ENCODE measurements at places on chromosomes 11 and 22.

DNA sequence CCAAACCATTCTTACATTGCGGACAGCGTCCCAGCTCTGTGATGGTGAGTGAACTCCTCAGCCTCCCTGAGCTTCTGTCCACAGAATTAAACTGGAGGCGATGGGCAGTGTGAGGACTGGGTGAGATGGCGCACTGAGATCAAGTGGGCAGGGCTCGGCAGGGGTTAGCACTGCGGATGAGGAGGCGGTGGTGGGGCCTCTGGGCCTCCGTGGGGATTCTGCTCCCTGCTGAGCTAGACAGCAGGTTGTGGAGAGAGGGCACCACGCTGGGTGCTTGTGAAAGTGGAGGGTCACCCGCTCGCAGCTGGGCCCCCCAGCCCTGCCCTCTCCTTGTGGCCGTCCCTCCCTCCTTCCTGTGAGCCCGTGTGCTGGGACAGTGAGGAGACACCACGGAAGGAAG lies 25.6 kb upstream of the PARVG start:
- ATAC-seq = no peak

DNA sequence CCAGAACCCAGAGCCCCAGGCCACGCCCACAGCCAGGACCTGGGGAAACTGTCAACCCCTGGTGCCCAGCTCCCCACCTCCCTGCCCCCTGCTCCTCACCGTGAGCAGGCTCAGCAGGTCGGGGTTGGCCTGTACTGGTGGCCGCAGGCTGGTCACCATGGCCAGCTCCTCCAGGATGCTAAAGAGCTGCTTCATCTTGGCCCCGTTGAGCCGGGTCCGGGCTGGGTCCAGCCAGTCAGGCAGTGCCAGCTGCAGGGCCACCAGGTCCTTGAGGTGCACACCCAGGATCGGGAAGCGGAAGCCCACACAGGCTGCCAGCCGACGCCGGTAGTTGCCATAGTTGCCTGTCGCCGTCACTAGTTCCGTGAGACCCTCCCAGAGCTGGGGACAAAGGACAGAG lies 7.3 kb downstream of the RASGRP2 start:
- no peak for ATAC-seq

DNA sequence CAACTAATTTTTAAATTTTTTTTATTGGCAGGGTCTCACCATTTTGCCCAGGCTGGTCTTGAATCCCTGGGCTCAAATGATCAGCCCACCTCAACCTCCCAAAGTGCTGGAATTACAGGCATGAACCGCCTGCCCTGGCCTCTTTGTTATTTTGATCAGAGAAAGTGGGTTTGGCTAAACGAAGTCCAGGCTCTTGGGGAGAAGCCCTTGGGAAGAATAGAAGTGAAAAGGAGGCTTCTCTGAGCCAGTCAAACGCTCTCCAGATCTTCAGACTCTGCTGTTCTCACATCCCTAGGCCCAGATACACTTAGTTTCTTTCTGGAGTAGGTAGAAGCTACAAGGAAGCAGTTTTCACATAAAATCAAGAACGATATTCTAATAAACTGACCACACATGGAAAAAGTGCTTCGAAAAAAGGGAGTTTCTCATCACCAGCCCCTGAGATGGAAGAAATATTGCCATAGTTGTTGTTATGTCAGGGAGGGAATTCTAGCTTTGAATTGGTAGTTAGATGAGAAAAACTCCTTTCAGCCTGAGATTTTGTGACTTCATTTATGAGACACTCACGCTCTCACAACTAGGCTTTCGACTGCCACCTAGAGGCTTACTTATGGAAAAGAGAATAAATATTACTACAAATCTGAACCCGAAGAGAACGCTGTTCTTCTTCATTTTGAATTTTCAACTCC lies 41.7 kb upstream of the AQP11 start:
- ATAC-seq = no peak

GRCh38 chr11:71568704-71569349 lies 3.5 kb downstream of the KRTAP5-10 start:
- no peak for ATAC-seq

DNA sequence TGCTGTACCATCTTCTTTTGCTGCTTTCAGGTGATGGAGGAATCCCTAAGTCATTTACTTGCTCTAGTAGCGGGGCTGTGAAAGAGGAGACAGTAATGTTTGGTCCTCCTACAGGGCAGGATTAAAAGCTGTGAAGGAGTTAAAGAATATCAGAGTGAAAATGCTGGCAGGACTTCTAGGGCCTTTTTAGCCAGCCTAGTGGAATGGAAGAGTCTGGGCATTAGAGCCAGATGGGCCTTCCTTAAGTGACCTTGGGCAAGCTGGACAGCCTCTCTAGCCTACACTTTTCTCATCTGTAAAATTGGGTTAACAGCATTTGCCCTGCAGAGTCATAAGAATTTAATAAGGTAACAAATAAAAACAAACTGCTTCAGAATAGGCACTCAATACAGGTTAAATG lies 114.7 kb downstream of the RBFOX2 start:
- ATAC-seq = no peak

GRCh38 chr22:22939588-22940368 lies 52.2 kb downstream of the IGLL5 start:
- ATAC-seq = no peak

DNA sequence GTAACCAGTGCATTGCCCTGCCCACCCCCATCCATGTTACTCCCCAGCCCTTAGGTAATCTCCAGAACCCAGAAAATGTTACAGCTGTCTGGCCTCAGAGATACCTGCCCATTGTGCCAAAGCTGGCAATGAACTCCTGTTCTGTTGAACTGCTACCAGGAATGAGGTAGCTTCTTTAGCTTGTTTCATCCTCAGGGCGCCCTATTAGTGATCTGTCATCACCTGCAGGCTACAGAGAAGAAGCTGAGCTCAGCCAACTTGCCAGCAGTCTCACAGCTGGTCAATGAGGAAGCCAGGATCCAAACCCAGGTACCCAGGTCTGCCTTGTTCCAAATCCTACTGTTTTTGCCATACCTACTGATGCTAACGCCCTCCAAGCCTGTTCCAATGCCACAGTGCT lies 88.7 kb downstream of the GALNT18 start:
- no peak for ATAC-seq

DNA sequence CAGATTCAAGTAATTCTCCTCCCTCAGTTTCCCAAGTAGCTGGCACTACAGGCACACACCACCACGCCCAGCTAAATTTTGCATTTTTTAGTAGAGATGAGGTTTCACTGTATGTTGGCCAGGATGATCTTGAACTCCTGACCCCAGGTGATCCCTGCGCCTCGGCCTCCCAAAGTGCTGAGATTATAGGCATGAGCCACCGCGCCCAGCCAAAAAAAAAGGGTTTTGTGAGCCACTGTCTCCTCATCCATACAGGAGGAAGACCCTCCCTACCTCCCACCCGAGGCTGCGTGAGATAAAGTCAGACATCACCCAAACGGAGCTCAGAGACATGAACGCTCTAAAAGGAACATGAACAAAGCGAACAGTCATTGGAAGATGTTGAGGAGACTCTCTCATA lies 745.7 kb downstream of the BRD1 start:
- ATAC-seq = no peak

GRCh38 chr11:116505298-116506262 lies 267.2 kb downstream of the BUD13 start:
- ATAC-seq = no peak
